ENCODE measurements at places on chromosomes 7 and 10.

GRCh38 chr10:72746426-72747363 lies 54.8 kb downstream of the MCU start:
- DNase-seq = no peak

- no peak for DNase-seq
Measured at GRCh38 chr7:24757353-24758275, at the start of gene GSDME. GSDME (minus strand) TSS chr7:24757464; CDS start chr7:24749774, 7,690 bp downstream.

DNA sequence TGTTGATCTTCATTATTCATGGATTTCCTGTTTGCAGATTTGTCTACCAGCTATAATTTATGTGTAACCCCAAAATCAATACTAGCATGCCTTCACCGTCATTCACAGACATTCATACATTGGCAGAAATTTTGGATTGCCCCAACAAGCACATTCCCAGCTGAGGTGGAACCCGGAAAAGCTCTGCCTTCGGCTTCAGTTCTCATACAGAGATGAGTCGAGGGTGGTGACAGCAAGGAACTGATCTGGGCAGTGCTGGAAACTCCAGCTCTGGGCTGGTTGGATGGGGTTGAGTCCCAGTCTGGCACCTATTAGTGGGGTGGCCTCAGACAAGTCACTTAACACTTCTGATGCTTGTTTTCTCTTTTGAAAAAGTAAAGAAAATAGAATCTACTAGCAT lies 267.5 kb downstream of the SNX13 start:
- DNase-seq = no peak

- no peak for DNase-seq
Measured at GRCh38 chr10:23157691-23158369, 34.3 kb upstream of the PTF1A start.

DNA sequence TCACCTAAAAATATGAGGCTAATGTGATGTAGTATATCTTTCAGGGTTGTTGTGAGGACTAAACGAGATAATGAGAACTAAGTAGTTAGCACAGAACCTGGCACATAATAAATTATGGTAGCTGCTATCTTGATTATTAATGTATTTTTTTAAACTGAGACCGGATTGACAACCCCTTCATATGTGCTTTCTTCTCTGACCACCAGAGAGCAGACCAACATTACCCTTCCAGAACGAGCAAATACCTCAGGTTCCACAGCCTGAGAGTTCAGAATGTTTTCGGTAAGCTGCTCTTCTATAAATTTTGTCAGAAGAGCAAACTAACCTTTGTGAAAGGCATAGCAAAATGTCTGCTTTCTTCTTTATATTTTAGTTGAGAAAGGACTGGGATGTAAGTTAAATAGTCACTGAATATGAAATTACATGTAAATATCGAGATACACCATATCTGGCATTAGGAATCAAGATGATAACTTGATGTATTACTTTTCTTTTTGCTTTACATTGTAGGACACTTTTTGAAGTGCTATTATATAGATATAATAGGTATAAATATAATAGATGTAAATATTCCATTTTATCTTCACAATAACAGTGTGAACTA lies 13.6 kb upstream of the BPGM start:
- no peak for DNase-seq

DNA sequence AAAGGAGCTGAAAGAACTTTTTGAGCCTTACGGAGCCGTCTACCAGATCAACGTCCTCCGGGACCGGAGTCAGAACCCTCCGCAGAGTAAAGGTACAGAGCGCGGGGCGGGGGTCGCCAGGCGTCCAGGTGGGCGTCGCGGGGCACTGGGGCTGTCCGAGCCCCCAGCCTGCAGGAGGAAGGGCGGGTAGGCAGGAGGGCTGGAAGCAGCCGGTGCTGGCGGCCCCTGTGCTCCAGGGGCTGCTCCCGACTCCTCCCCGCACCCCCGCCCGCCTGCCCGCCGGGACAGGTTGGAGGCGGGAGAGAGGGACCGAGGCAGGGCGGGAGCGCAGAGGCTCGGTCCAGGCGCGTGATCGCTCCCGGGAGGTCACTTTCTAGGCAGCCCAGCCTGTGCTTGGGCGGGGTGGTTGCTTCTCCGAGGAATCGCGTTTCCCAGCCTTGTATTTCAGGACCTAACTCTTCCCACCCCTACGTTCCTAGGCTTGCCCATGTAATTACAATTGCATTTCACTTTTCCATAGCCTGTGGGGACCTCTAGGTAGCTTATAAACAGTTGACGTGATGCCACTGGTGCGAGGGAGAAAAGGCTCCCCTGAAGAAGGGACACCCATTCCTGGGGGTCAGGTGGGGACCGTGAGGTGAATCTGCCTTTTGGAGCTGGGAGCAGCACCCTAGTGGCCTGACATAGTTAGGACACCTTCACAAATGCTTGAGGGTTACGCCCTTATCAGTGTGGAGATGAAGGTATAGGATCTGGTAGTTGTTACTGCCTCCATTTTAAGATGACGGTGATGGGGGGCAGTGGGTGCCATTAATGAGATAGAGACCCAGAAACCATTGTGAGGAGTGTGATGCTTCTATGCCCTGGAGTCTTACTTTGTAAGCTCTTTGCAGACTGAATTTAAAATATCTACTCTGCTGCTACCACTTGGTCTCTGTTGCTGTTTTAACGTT lies 148.2 kb downstream of the CELF2 start:
- DNase-seq = no peak

DNA sequence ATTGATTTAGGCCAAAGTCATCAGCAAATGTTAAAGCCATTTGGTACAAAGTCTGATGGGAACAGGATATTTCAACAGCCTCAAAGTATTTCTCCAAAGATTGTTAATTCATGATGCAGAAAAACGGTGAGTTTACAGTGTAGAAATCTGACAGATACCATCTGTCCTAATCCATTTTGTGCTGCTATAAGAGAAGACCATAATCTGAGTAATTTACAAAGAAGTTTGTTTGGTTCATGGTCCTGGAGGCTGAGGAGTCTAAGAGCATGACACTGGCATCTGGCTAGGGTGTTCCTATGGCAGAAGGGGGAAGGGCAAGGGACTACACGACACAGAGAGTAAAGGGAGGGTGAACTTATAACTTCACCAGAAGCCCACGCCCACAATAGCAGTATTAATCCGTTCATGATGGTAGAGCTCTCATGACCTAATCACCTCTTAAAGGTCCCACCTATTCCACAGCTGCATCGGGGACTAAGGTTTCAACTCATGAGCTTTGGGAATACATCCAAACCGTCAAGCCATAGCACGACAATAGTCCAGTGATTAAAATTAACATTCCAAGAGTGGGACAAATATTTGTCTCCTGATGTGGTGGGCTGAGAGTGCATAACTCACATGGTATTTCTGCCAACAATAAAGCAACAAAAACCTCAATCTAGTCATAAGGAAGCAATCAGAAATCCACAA lies 298.6 kb upstream of the AKR1E2 start:
- no peak for DNase-seq

DNA sequence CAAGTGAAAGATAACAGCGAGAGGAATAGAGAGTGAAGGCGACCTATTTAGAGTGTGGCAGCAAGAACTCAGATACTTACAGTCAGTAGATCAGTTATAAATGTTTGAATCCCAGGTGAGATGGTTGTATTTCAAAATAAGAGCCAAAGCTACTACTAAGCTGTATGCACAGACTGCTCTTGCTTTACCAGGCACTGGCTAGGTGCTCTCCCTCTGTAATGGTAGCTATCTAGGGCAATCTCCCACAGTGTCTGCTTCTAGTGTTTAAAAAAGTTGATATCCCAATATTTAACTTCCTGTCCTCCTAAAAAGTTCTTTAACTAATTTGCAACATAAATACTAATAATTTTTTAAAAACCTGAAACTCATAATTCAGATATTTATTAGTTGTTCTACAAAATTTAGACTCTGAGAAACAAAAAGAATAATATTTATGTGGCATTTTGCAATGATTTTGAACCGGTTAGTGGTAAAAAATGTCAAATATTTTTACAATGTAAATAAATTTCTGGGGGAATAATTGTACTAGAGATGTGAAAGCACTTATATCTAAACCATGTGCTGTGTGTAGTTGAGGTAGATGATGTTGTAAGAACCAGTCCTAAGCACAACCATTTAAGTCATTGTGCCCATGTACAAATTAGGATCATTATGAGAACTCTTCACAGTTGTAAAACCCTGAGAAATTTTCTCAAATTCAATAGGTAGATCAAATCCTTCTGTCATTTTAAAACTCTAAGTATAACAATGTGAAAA lies 349.3 kb upstream of the SEMA3D start:
- no peak for DNase-seq

DNA sequence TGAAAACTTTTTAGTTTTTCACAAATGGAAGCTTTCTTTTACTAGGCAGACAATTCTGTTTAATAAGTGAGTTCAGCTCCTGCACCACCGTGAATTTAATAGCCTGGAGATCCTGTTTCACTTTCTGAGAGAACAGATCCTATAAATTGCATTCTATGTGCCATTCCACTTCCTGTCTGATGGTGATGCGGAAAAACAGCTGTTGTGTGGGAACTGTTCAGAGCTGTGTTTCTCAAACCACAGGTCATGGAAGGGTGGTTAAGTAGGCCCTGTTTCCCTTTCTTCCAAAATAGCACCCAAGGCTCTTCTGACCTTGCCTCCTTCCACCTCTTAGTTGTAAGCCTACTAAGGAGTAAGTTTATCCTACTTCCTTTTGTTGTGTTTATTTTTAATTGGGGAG lies 97.2 kb upstream of the DKK1 start:
- DNase-seq = peak; percentile 11

DNA sequence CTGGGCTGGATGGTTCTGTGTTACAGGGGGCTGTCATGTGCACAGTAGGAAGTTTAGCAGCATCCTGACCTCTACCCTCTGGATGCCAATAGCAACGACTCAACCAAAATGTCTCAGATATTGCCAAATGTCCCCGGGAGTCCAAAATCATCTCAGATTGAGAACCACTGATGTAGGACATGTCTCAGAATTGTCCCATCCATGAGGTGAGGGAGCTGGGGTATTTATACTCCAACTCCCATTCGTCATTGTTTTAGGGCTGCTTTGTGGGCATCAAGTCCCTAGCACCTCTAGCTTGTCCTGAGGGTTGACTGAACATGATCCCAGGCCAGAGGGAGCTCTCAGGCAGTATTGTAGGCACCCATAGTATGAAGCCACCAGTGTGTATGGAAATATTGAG lies 25.2 kb upstream of the COMTD1 start:
- DNase-seq = no peak

DNA sequence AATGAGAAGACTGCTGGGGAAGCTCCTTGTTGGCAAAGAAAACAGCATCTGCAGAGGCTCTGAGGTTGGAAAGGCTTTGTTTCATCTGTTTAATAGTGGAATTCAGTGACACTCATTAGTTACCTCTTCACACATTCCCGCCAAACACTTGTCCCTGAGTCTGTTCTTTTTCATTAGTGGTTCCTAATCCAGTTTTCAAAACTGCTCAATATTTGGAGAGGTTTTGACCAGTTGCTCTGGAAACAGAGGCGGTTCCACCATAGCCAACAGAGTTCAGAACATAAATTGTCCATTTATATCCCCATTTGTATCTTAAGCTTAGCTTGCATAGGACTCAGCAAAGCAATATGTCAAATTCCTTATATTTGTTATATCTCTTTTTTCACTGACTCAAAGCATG lies 754.6 kb downstream of the AUTS2 start:
- DNase-seq = no peak
